ENCODE measurements at places on chromosomes 3 and 15. TPM values are rescaled to one million over a fixed set of nuclear protein-coding genes. Genes with fewer than 3 reads are reported as not detected.

COPB2 gene
- 92.1 TPM for total RNA-seq

DNA sequence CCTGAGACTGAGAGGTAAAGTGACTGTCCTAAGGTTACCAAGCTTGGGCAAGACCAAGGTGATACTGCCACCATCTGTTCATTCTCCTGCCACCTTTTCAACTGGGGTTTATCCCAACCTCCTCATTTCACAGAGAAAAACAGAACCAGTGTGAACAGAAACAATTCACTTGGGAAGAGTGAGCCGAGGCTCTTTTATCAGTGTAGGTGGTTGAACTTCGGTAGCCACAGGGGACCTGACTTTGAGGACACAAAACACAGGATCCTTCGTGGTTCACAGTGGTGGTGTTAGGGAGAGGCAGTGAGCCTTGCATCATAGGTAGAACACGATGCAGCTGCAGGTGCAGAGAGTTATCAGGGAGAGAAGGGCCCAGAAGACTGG is 72.8 kb upstream of the ICE2 start:
- no peak for DNase-seq

DNA sequence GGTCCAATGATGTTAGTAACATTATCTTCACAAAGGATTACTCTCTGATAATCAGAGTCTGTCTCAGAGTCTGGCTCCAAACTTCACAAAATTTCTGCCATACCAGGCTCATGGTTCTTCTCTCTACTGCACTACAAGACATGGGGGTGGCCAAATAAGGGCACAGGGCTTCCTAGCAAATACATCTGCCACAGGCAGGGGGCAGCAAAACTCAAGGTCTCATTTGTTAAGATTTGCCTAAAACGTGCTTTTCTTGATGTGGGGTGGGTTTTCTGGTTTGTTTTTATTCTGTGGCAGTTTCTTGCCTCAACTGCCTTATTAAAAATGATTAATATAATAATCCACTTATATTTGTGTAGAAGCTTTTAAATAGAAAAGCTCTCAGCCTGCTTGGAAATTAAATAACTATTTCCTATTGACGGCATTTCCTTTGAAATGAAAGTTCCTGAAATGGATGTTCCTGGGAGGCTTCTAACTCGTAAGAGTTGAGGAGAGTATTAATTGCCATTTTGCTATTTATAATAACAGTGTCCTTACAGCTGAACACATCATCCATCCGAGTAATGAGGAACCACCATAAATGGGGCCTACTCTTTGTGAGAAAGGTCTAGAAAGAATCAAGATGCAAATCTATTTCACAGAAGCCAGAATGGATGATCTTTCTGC is 53.8 kb downstream of the SST start:
- DNase-seq, result peak; percentile 57

DNA sequence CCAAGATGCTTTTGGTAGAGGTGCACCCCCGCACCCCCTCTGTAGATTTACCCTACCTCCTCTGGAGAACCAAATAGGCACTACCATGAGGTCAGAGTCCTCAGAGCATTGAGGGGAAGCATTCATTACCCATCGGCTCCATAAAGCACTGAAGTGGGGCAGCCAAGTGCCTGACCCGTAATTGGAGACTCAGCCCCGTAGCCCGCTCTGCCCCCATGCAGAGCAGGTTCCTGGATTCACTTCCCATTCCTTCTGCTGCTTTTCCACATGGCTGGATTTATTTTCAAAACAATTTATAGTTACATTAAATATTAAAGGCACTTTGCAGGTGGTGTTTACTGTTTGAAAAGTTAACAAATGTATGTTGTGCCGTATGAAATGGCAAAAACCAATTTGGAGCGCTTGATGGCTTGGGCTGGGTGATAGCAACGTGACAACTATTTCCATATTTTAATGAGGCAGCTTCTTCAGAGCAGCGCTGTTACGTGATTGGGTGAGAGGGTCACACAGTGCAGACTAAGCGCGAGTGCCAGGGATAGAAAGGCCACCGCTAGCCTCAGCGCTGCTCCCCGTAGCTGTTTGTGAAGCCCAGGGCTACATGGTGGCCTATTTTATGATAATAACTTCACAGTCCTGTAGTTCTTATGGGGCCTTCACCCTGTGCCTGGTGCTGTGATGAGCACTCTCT is 373.8 kb upstream of the PROK2 start:
- DNase-seq, result no peak

GRCh38 chr3:123067689-123068600 is 1.1 kb downstream of the PDIA5 start:
- peak; percentile 24 for DNase-seq

- DNase-seq, result no peak
These were observed 765 bp upstream of the UBE2E2 start for GRCh38 chr3:23202203-23202920.

DNA sequence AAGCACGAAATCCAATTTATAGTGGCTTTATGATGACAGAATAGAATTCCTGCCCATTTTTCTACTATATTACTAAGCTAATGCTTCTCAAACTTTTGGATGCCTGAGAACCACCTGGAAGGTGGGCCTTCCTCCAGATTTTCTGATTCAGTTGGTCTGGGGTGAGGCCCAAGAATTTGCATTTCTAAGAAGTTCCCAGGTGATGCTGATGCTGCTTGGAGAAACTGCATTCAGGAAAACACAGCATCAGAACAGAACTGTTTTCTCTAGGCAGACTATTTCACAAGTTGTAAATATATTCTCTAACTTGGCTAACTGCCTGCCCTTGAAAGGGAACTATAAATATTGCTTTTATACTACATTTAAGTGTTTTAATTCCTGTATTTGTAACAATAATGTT is 644.9 kb upstream of the DPPA4 start:
- no peak for DNase-seq

All from tongue (tissue), 3 donors.